Urinary bladder (tissue), 4 donors: ENCODE measurements at places on chromosomes 3 and 15. TPM values are rescaled to one million over a fixed set of nuclear protein-coding genes. Genes with fewer than 3 reads are reported as not detected.

GRCh38 chr15:33236841-33237509 is 42.5 kb upstream of the FMN1 start:
- no peak for DNase-seq

- no peak for DNase-seq
Observed at GRCh38 chr3:129976286-129976685, 1.8 kb downstream of the TRH start.

The CCR9 gene
- total RNA-seq, result not detected

The SPESP1 gene
- 1.2 TPM for total RNA-seq

The NME9 gene
- 0.16 TPM for total RNA-seq

The FBXO40 gene
- total RNA-seq, result not detected

GRCh38 chr15:77630056-77630455 is 2.7 kb downstream of the LINGO1 start:
- DNase-seq, result no peak

The CHRNA7 gene
- 3.8 TPM for total RNA-seq

DNA sequence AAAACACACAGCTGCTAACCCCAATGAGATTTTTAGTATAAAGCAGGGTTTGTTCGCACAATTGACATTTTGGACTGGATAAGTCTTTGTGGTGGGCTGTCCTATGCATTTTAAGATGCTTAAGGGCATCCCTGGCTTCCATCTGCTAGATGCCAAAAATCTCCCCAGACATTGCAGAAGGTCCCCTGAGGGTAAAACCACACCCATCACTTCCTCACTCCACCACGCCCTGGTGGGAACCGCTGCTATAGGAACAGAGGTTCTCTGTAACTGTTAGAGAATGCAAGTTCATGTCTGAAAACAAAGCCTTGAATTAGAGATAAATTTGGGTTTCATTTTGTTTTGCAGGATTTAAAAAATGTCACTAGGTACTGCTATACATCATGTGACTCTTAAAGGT is 67.7 kb downstream of the ARHGEF26 start:
- DNase-seq, result no peak

DNA sequence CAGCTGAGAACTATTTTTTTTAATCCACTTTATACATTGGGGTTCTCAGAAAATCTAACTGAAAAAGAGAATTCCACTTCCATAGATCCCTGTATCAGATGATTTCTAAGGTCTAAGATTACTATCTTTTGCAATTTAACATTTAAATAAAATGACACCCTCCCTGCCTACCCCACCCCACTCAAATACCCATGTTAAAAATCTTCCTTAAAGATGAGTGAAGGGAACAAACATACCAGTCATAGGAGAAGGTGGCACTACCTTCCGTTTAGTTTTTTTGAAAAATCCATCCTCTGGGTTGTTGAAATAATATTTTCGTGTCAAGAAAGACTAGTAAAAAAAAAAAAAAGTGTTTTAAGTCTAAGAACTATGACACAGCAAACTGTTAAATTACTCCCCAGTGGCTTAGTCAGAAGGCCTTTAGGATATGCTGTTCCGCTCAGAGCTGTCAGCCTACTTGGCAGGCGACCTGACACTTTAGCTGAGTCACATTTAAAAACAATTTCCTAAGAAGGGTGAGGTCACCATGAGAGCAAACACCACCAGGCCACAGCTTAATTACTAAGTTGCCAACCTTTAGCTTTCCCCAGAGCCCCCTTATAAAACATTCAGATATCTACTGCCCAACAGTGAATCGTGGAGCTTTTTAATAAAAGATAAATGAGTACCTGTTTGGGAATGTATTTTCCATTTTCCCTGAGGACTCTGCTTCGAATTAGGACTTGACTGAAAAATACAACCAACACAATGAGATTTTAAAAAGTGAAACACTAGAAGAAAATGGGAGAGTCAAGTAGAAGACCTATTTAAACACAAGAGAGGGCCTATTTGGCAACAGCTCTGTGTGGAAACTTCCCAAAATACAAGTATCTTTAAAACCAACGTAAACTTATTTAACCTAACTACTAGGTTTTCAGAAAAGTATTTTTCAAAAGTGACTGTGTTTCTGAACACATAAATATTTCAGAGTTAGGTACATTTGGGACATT is 9.6 kb downstream of the EMC3 start:
- DNase-seq, result no peak

DNA sequence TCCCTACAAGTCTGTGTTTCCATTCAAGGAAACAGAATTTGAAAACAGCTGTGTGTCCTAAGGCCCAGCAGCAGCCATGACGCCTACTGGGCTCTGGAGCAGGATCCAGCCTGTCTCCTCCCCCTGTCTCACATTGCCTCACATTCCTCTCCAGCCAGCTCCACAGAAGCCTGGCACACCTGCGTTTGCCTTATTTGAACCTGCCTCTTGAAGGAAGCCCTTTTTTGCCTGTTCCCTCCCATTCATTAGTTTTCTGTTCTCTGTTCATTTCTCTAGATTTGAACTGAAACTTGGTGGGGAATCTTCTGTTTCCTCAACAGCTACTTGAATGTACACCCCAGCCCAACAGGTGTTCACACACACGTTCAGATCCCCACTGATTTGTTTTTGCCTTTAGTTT is 890.5 kb downstream of the TUSC7 start:
- DNase-seq, result no peak

GRCh38 chr3:195873281-195873887 is 35.0 kb downstream of the TNK2 start:
- DNase-seq, result no peak

The BSN gene
- 0.48 TPM for total RNA-seq

The FILIP1L gene
- total RNA-seq, result 103 TPM

The ATP10A gene
- 7.8 TPM for total RNA-seq

- DNase-seq, result no peak
Observed at GRCh38 chr3:141979050-141979671, 102.7 kb downstream of the ATP1B3 start.

The CKMT1A gene
- 0.79 TPM for total RNA-seq

- DNase-seq, result no peak
Observed at GRCh38 chr3:77967621-77968020, 927.7 kb downstream of the ROBO2 start.

- DNase-seq, result no peak
Observed at GRCh38 chr3:152717252-152717651, 117.7 kb upstream of the P2RY1 start.

- no peak for DNase-seq
Observed at GRCh38 chr3:130411320-130411719, 65.8 kb downstream of the COL6A5 start.

The COL7A1 gene
- total RNA-seq, result 20.0 TPM

The COL6A5 gene
- 6.1 TPM for total RNA-seq

The CYP19A1 gene
- total RNA-seq, result 0.69 TPM

GRCh38 chr15:69158843-69159240 is 1.6 kb upstream of the GLCE start:
- no peak for DNase-seq

DNA sequence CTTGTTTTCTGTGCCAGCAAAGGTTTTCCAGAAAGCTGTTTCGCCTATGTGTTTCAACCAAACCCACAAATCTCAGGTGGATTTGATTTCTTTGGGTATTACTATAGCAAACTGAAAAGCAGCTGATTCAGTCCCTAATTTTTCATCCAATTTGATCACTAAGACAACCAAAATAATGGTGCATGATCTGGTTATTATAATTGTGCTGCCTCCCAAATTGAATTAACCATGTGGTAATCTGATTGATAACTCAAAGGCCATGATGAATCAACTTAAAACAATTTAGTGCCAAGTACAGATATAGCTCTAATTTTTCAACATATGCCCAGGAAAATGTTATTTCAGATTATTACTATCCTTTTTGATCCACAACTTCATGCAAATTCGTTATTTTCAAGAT is 30.6 kb downstream of the PRTG start:
- DNase-seq, result no peak

The FBXL22 gene
- 26.2 TPM for total RNA-seq

The TMEM45A gene
- 78.8 TPM for total RNA-seq

DNA sequence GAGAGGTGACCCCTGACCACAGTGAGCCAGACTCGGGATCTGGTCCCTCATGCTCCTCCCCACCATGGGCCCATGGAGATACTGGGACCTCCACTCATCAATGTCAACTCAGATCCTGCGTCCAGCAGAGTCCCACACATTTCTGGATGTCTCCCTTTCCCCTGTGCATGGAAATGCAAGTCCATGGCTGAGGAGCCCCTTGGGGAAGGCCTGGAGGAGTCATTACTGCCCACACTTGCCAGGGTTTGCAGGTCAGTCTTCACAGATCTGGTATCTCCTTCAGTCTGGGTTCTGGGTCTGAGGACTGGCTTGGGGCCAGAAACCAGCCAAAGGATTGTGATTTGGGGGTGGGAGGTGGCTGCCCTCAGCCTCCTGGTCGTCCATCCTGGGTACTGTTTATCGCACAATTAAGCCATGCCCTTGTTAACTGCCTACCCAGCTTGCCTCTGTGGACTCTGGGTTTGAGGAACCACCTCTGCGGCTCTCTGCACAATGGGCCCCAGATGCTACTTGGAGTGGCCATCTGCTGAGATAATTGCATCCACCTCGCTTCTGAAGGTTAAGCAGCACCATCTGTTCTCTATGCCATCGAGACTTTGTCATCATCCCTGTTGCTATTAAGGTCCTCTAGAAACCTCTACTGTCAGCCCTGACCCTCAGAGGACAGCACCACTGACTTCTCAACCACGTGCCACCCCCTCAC is 49.9 kb upstream of the KLF13 start:
- DNase-seq, result no peak

- DNase-seq, result no peak
Observed at GRCh38 chr15:74519311-74519710, 21.7 kb upstream of the ARID3B start.

GRCh38 chr3:53577506-53577905 is 83.1 kb downstream of the CACNA1D start:
- DNase-seq, result no peak
